Naive thymus-derived CD8-positive, alpha-beta T cell (primary cell): ENCODE measurements at places on chromosomes 2 and 18. TPM values are rescaled to one million over a fixed set of nuclear protein-coding genes. Genes with fewer than 3 reads are reported as not detected.

- no peak for DNase-seq
Observed at GRCh38 chr2:157124731-157125130, 132.8 kb upstream of the GALNT5 start.

DNA sequence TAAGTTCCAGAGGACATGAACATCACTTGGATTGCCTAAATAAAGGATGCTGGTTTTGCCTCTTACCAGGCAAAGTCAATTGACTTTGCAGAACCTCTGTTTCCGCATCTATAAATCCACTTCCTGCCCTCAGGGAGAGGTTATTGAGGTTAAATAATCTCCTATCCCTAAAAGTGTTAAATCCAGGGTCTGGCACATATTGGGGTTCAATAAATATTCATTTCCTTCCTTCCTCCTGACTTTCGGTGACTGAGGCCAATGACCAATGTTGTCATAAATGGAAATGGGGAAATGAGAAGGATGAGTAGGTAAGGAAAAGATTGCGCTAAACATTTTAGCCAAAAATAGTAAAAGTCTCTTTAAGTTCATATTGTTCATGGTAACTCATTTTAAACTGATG lies 16.0 kb downstream of the BCL2 start:
- no peak for DNase-seq

ACVR1C gene
- 0.67 TPM for polyA plus RNA-seq

DNA sequence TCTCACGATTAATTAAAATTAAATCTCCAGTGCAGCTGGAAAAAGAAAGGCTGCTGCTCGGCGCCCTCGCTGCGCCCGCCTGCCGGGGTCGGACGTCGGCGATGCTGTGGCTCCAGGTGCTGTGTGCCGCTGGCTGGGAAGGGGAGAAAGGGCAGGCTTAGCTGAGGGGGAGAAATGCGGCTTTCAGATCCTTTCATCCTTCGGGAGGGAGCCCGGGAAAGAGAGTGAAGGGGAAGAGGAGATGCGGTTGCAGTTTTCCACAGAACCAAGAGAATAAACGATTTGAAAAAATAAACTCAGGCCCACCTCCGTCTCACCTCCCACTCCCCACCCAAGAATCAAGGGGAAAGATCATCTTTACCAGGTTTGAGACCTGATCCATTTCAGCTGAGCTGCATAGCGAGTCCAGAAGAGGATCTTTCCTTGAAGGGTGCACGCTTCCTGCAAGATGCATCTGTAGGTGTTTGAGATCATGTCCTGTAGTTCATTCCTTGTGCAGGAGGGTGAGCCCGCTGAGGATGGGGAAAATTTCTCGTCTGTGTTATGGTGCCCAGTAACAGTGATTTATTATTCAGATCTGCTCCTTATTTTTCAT lies 495 bp downstream of the TMEM169 start:
- peak; percentile 12 for DNase-seq

- no peak for DNase-seq
Observed at GRCh38 chr2:55932843-55933242, 9.3 kb upstream of the EFEMP1 start.

DNA sequence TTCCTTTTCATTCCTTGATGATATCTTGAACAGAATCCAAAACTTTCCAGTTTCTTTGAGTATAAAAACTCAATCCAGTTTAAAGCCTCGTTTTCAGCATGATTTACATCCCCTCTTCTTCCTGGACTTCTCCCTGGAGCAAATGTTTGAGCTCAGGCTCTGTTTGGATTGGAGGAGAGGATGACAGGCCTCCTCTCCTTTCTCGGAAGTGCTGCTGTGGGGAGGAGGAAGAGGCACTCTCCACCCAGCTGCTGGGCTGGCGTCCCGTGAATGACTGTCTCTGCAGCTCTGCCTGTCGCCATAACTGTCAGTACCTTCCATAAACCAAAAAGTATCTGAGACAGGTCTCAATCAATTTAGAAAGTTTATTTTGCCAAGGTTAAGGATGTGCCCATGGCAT lies 238.2 kb upstream of the AGAP1 start:
- DNase-seq = no peak

PPP4R3B gene
- 66.3 TPM for polyA plus RNA-seq

DNA sequence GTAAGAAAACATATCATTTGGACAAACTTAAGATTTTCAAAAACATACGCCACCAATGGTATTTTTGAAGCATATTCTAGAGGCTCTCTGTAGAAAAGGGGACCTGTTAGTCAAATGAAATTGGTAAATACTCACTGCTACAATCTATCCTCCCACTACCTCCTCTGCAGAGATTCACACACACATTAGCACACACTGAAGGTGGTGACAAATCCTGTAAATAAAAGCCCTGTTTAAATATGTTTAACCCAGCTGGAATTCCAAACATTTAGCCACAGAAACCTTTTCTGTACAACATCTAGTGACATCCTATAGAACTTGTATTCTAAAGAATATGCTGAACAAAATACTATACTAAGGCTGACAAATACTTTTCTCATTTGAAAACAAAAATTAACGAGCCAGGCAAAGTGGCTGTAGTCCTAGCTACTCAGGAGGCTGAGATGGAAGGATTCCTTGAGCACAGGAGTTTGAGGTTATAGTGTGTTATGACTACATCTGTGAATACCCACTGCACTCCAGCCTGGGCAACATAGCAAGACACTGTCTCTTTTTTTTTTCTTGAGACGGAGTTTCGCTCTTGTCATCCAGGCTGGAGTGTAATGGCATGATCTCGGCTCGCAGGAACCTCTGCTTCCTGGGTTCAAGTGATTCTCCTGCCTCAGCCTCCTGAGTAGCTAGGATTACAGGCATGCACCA lies 25.9 kb downstream of the ALS2 start:
- DNase-seq = no peak

DNA sequence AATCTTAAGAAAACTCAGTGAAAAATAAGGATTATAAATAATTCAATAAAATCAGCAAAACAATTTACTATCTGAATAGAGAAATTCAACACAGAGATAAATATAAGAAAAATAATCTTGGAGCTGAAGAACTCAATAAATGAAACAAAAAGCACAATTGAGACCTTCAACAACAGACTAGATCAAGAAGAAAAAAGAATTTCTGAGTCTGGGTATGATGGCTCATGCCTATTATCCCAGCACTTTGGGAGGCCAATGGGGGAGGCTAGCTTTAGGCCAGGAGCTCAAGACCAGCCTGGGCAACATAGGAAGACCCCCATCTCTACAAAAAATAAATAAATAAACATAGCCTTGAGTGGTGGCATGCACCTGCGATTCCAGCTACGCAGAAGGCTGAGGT lies 1295.7 kb upstream of the NRXN1 start:
- DNase-seq = no peak

DNA sequence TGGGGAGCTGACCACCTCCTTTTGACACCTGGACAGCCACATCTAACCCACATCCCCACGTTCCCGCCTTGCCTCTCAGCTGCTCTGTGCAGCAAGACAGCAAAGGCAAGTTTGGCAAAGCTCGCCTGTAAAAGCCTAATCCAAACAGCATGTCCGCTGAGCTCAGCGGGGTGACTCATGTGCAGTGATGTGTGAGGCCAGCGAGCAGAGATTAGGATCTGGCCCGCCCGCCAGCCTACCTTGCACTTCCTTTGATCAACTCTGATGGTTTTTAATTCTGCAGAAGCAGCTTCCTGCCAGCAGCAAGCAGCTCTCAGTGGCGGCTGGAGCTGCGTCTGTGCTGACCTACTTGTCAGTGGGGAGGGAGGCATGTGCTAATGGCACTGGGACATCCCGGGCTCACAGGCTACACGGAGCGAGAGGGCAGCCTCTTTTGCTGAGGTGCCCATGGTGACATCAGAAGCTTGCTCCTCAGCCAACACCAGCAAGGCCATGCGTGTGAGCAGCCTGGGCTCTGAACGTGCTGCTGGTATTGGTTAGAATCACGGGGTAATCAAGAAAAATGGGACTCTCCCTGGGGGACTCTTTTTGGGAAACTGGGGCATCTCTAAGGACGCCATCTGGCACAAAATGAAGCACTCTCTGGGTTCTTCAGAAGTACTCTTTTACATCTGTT lies 36.0 kb upstream of the EML4 start:
- peak; percentile 86 for DNase-seq
